Left renal pelvis (tissue), 4 donors: ENCODE measurements at places on chromosomes 7 and 10.

GRCh38 chr7:28239823-28240204, 59.2 kb upstream of the JAZF1 start:
- DNase-seq, result no peak

DNA sequence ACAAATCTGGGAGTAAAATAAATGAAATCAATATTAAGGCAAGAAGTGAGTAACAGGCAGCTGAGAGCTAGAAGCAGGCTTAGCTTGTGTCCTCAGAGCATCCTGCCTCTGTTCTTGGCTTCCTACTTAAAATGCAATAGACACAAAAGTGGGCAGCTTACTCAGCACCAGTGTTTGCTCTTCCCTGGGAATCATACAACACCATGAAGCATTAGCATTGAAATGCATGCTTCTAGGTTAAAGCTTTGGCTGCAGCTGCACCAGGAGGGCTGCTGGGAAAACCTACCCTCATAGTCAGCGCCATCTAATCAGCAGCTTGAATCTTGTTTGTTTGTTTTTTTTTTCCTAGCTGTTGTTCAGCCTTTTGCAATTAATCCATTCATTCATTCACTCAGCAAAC, 104.2 kb upstream of the VWC2 start:
- no peak for DNase-seq

- DNase-seq, result no peak
Observed at GRCh38 chr7:123995617-123996326, 37.1 kb downstream of the TMEM229A start.

GRCh38 chr10:24462291-24462813, 253.4 kb downstream of the KIAA1217 start:
- DNase-seq, result no peak

DNA sequence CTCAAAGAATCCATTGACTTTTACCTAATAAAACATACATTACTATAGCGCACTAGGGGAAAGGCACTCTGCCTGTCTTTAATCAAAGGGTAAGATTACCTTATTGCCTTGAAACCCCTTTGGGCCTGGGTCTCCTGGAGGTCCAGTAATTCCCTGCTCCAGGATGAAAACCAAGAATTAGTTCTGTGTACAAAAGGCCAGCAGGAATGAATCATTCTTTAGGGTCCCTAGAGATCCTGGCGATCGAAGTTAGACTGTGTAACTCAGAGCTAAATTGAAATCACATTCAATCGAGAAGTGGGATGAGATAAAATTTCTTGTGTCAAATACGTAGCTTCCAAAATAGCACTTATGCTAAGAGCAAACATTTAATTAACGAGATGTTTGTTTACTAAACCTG, 29.8 kb downstream of the COL28A1 start:
- DNase-seq, result no peak

DNA sequence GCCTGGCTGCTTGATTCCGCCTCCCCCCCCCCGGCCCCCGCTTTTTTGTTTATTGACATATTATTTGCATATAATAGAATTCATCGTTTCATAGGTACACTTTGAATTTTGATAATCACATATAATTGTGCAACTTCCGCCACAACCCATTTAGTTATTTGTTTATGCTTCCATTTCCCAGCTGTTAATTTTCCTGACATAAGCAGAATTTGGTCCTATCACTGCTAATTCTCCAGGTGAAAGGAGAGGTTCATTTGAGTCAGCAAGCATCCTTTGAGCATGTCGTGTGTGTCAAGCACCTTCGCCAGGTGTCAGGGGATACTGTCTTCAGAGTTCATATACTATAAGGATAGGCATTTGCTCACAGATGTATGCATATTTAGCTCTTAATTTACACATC, 102.2 kb downstream of the CELF2 start:
- no peak for DNase-seq

- no peak for DNase-seq
Observed at GRCh38 chr7:77830649-77831355, 32.2 kb downstream of the PHTF2 start.

DNA sequence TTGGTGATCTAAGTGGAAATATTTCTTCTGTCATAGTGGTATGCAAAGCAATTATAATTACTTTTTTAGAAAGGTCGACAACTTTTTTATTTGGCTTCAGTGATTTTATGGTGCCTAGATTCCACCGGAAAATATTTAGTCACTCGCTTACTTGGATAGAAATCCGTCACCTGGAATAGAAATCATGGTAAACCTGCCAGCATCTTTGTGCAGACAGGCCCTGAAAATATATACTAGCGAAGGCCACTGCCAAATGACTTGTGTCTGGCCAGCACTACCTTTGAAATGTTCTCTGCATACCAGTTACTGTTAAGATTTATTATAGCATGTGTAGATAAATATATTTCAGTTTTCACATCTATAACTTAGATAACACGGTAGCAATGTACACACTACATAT, 226.4 kb downstream of the AGMO start:
- DNase-seq, result no peak

GRCh38 chr7:74617180-74617744, 40.3 kb upstream of the GTF2I start:
- DNase-seq, result no peak

- DNase-seq, result peak; percentile 77
Observed at GRCh38 chr7:151736403-151736909, 140.5 kb downstream of the PRKAG2 start.

DNA sequence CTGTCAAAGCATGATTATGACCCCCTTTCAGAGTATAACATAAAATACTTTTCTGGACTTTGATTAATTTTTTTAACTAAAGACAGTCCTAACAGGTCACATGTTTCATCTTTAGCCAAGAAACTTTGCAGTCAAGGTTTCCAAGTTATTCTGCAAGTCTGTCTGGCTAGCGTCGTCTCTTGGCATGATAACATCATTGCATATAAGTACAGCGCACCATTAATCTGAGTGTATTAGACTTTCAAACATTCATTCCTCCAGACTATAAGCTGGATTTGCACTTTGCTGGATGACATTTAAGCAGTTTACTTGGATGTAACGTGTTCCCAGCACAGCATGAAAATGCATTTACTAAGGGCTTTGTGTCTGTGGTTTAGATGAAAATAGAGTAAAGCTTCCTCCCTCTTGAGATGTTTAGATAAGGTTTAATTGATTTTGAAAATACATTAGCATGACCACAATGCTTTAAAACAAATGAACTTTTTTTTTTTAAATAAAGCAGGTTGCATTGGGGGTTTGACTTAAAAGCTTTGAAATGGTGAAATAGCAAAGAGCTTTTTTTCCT, 349.0 kb upstream of the MTPN start:
- DNase-seq, result no peak

DNA sequence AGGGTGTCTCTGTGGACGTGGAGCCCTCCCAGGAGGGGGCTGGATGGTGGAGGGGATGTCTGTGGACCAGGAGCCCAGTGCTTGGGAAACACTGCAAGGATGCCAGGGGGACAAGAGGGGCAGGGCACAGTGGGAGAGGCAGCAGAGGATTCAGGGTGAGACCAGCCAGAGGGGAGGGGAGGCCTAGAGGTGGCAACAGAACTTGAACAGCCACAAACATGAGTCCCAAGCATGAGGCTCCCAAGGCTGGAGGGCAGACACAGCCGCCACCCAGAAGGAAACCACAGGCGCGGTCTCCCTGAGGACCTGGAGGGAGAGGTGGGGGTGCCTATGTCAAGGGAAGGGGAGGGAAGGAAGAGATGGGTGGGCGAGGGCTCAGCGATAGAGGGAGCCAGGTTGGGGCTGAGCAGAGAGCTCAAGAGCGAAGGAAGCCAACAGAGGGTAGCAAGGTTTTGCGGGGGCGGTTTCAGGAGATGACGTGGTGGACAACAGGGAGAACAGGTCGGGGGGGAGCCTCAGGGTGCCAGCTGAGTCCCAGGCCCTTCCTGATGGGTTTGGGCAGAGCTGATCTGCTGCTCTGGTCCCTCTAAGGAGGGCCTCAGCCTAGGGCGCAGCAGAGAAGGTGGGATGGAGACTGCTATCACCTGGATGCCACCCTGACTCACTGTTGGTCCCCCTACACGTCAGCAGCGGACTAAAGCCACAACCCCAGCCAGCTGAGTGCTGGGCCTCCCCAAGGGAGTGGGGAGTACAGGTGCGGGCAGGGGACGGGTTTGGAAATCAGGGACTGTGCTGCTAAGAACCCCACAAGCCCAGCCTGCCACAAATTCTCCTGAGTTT, 6.7 kb upstream of the PILRA start:
- DNase-seq, result no peak

DNA sequence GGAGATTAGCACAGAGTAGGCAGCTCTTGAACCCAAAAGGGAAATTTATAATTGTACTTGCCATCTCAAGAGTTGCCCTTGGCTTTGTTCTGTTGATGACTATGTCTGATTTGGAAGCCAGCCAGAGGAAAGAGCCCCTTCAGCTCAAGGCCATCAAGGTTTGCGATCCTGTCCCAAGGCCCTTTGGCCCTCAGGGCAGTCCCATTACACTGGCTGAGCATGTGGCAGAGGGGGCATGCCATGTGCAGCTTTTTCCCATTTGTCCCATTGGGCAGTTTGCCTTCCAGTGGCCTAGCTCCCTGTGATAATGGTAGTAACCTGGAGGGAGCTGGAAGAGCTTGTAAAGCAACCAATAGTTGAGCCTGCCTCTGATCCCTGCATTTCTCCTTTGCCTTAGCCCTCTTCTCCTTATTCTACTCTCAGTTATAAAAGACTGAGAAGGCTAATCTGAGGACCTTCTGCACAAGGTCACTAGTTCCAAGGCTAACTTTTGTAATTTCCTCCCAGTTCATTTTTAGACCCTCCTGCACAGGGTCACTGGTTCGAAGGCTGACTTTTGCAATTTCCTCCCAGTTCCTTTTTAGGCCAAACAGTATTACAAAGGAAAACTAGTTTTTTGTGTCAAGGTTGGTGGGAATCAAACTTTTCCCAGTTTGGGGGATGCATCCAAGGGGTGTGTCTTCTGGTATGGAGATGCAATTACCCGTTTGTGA, 31.0 kb upstream of the ARHGAP12 start:
- DNase-seq, result no peak

GRCh38 chr10:104774234-104774633, 133.1 kb downstream of the SORCS3 start:
- DNase-seq, result no peak
